ENCODE measurements at places on chromosomes 13 and 19.
A peak's percentile ranks its signal among the peaks of the same experiment; 100 is the strongest.

DNA sequence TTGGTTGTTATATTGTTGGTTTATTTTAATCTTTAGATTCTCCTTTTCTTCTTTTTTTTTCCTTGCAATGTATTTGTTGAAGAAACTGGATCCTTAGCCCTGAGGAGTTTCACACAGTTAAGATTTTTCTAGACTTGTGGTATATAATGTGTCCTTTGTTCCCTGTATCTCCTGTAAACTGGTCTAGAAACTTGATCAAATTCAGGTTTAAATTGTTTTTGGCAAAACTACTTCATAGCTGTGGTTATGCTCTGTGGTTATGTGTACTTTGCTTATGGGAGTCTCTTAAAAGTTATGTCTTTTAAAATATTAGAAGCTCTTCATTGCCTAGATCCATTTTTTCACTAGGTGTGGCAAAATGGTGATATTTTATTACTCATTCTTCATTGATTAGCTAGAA lies 3.7 kb upstream of the MTRF1 start:
- DNase-seq: no peak

DNA sequence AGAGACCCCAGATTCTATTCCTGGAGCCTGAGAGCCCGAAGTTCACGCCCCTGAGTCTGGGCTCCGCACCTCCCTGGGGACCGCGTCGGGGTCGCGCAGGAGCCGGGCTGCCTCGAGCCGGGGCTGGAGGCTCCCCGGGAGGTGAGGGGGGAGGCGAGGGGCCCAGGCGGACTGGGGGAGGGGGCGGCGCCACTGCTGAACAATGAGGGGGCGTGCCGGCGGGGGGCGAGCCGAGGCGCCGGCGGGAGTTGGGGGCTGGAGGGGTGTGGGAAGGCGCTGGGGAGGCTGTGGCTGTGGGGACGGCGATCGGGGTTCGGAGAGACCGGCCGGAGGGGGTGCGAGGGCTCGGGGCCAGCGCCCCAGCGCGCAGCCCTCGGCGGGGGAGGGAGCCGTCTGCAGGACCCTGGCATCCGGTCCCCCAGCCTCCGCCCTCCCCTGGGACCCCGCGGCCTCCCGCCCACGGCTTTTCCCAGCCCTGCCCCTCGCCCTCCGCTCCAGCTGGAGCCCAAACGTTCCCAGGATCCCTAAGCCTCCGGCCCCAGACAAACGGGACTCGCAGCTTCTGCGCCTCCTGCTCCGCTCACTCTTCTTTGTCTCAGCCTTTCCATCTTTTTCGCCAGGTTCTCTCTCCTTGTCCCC lies 922 bp downstream of the PLEKHG2 start:
- DNase-seq: no peak

DNA sequence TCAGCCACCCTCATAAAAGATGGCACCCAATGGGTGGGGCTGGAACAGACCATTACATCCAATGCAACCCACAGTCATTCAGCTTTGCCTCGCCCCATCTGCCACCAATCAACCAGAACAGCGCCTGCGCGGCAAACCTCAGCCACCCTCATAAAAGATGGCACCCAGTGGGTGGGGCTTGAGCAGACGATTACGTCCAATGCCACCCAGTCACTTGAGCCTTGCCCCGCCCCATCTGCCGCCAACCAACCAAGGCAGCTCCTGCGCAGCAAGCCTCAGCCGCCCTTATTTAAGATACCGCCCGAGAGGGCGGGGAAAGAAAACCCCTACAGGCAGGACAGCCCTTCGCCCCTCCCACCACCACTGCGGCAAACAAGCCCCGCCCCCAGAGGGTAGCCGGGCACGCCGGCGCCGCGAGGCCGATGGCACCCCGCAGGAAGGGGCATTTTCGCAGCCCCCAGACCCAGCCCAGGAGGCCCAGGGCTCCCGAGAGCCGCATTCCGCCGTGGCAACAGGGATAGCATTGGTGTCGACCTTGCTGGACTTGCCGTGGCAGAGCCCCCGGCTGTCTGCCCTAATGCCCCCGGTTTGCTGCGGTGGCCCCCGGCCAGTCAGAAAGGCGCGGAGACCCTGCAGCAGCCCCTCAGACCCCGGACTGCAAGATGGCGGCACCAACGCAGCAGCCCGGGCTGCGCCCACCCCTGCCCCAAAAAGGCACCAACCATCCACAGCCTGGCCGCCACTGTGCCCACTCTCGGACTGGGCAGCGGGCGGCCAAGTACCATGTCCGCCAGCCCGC lies 675 bp downstream of the PEG3 start:
- DNase-seq: no peak

GRCh38 chr13:51500687-51501086 lies 47.9 kb upstream of the INTS6 start:
- no peak for DNase-seq

DNA sequence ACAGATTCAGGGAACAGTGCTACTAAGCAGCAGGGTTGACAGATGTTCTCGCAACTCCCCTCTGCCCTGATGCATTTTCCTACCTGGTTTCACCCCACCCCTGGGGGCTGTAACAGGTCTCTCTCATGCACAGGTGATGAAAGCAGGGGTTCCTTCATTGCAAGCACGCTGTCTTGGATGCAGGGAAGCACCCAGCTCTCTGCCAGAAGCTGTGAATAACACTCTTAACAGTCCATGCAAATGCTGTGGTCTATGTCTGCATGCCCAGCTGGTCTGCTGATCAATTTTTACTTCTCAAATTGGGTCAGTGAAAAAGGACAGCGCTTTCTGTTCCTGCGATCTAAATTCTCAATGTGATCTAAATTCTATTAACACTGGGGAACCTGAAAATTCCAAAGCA lies 246.3 kb upstream of the TSHZ3 start:
- no peak for DNase-seq

- DNase-seq: no peak
These were observed 7.4 kb upstream of the SPRY2 start for GRCh38 chr13:80348314-80348713.

DNA sequence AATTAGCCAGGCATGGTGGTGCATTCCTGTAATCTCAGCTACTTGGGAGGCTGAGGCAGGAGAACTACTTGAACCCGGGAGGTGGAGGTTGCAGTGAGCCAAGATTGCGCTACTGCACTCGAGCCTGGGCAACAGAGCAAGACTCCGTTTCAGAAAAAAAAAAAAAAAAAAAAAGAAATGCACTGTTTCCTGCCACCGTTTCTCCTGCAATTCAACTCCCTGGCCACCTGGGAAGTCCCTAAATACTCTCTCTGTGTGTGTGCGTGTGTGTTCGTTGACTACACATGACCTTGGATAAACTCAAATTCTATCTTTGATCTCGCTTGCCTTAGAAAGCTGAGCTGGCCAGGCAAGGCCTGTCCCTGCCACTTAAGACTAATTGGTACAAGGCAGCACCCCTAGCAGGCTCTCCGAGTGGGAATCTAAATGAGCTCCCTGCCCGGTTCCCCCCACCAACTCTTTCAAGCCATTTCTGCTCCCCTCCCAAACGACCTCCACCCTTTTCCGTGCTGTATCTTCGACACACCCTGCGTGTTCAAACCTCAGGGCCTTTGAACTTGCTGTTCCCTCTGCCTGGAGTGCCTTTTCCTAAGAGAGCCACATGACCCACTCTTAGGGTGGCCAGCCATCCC lies 5.2 kb upstream of the BCAT2 start:
- peak; percentile 44 for DNase-seq

DNA sequence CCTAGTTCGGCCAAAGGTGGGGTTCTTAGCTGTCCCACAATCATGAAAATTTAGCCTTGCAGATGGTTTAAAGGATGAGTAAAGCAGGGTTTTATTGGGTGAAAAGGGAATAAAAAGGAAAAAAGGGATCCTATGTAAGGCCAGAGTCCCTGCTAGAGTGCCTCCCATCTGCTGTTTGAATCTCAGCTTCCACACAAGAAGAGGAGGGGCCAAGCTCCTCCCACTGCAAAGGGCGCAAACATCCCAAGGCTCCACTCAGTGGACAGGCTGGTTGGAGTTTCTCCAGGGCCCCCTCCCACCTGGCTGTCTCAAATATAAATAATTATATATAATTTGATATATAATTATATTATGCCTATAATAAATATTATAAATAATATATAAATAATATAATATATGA lies 1272.1 kb upstream of the PCDH20 start:
- DNase-seq: no peak

DNA sequence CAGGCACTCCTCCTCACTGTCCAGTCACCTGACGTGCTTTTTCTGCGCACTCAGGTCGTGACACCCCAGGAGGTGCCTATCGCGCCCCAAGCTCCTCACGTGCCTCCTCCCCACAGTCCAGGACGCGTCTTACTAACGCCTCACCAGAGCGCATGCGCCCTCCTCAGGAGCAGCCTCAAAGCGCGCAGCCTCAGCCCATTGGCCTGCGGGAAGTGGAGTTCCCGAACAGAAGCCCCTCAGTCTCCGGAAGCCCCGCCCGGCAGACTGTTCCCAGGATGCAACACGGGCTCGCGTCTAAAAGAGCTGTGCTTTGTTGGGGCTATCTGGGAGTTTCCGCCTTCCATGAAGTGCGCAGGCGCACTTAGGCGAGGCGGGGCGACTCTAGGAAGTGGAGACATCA lies 8.3 kb upstream of the ZNF556 start:
- DNase-seq: no peak

DNA sequence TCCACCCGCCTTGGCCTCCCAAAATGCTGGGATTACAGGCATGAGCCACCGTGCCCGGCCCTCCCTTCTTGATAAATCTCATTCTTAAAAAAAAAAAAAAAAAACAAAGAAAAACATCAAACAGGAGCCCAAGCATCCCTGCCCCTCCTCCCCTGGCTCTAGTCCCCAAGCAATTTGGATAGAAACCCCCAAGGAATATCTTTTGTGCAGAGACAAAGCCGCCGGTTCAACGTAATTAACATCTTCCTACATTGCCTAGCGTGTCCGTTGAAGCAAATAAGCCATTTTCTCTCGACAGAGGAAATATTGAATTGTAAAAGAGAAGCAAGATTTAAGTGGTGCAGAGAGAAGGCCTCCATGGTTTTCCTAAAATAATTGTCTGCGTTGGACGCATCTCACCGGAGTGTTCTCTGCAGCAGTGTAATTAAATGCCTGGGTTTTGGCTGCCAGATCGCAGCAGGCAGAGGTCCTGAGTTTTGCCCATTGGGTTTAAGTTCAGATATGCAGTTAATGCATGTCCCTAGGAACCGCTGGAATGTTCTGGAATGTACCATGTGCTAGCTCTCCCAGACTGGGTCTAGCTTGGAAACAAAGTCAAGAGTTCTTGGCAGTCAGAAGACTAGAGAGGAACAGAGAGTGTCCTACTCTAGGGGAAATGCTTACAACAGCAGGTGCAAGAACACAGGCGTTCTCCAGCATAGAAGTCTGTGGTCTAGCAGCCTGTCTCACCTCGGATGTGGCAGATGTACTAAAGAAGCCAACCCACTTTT lies 30.8 kb downstream of the PIN1 start:
- DNase-seq: no peak

- DNase-seq: no peak
These were observed 249.4 kb downstream of the PCCA start for GRCh38 chr13:100338275-100338674.

GRCh38 chr19:33251526-33252090 lies 26.0 kb upstream of the SLC7A10 start:
- DNase-seq: no peak

DNA sequence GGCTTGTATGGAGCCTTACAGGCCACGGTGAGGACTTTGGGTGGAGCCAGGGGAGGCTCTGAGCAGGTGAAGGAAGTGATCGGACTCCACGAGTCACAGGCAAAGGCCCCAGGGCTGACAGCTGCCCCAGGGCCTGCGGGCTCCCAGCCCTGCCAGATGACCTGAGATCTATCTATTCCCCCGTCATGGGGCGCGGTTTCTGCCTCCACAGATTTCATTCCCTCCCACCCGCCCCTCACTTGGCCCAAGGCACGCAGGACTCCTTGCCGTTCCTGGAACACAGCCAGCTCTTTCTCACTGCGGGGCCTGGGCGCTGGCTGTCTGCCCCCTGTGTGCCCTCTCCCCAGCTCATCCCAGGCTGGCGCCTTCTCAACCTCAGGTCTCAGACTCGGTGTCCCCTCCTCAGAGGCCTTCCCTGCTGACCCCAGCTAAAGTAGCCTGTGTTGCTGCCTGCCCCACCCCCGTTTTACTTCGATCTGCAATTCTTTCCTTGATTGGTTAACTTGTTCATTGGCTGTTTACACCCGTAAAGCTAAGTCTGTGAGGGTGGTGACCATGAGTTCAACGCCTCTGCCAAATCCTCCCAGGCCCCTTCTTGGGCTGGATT lies 13.9 kb upstream of the PAK4 start:
- no peak for DNase-seq

DNA sequence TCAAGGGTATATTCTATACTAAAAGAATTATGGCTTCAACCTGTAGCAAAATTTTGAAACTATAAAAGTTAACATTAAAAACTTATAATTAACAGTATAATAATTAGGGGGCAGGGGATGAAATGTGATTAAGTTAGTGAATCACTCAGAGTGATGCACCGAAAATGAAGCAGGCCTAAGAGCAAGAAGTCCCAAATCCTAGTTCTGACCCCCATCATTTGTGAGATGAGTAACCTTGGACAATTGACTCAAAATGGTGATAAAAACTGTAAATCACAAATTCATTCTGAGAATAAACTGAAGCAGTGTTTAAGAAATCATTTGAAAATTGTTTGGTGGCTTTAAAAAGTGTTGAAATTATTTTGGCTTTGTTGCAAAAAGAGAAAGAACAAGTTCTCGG lies 56.8 kb downstream of the KLF12 start:
- no peak for DNase-seq

- no peak for DNase-seq
These were observed 1.1 kb downstream of the PPP1R12C start for GRCh38 chr19:55116232-55116858.

GRCh38 chr19:48853483-48853882 lies 14.9 kb downstream of the PLEKHA4 start:
- no peak for DNase-seq

DNA sequence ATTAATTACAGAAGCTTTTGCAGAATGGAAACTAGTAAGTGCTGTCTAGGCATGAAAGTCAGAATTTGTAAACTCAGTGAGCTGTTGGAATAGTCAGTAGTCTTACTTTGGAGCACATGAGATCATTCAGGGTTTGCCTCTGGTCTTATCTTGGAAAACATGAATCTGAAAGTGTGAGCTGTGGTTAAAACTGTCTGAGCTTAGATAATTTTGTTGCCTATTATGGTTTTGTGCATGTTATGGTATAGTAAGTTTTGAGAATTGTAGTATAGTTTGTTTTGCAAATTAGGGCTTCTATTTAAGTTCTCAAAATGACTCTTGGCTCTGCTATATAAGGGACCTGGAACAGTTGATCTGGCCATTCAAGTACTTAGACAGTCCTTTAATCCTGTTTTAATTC lies 53.7 kb upstream of the TRPC4 start:
- no peak for DNase-seq

GRCh38 chr19:48676887-48677286 lies 4.1 kb upstream of the NTN5 start:
- DNase-seq: no peak
